ENCODE measurements at places on chromosomes 12 and 14. TPM values are rescaled to one million over a fixed set of nuclear protein-coding genes. Genes with fewer than 3 reads are reported as not detected.

DNA sequence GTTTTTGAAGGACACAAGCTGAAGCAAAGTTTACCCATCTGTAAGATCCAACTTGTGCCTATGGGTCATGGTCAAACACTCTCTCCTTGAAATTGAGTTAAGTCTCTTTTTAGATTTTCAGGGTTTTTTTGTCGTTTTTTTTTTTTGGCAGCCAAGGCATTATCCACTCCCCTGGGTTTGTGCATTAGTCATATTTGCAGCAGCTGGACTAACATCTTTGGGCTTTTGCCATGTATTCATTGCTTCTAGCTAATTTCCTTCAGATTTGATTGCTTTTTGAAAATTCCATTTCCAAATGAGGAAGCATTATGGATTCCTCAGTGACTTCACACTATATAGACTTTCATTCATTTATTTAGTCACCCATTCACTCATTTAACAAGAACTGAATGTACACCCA is 80.3 kb upstream of the SRRM4 start:
- DNase-seq, result no peak

ATN1 gene
- total RNA-seq, result 9.2 TPM

GRCh38 chr12:113221997-113222729 is 899 bp downstream of the TPCN1 start:
- DNase-seq, result no peak

ACACB gene
- 3.4 TPM for total RNA-seq

DNA sequence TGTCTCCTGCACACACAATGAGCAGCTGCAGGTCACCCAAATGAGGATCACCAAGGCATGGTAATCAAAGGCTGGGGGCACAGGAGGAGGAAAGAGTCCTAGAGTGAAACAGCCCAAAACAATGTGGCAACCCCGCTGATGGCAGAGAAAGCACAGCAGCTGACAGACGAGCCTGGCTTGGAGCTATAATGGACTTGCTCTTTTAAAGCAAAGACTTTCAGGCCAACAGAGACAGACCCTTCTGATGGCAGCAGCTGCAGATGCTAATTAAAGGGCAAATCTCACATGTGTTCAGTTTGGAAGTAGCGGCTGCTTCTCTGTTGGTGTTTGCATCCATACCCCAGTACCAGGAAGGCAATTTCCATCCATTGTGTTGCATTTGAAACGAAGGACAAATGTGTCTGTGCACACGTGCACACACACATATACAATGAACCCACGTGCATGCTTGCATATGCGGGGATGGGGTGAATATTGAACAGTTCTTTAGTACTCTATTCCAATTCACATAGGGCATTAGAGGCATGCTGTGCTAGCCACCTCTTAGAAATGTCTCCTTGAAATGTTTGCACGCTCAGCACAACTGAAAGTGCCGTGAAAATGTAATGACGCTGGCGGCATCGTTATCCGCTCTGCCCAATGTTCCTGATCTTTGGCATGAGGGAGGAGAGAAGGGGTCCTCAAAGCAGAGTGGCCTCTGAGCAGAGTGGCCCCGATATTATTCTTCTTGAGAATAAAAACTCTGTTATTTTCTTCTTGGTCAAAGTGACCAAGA is 38.1 kb downstream of the CIT start:
- DNase-seq, result no peak

CLEC4C gene
- total RNA-seq, result not detected

GRCh38 chr12:110794623-110795280 is 52.0 kb upstream of the CCDC63 start:
- no peak for DNase-seq

SLC4A8 gene
- total RNA-seq, result 31.8 TPM

APOF gene
- not detected for total RNA-seq

GRCh38 chr12:25434515-25434914 is 118.6 kb downstream of the LMNTD1 start:
- DNase-seq, result no peak

Data from occipital lobe (tissue), 3 donors.